Lung microvascular endothelial cell (primary cell): ENCODE measurements at places on chromosomes 3 and 15. TPM values are rescaled to one million over a fixed set of nuclear protein-coding genes. Genes with fewer than 3 reads are reported as not detected.

The GRK7 gene
- total RNA-seq = not detected in 2 replicates

The TF gene
- 0.20 TPM in 1 of 2 replicates, not detected in the other for total RNA-seq

The PKM gene
- total RNA-seq = 573 and 759 TPM in 2 replicates

The GRIP2 gene
- not detected in 2 replicates for total RNA-seq

The RYR3 gene
- total RNA-seq = not detected in 2 replicates

The SUSD5 gene
- under 0.01 and 0.87 TPM in 2 replicates for total RNA-seq

The DNAJB11 gene
- total RNA-seq = 36.8 and 60.7 TPM in 2 replicates

- no peak for DNase-seq
Measured at GRCh38 chr3:127908951-127909350, 6.1 kb upstream of the KBTBD12 start.

- peak; percentile 29 for DNase-seq
Measured at GRCh38 chr3:107543666-107544065, 20.9 kb downstream of the BBX start.

DNA sequence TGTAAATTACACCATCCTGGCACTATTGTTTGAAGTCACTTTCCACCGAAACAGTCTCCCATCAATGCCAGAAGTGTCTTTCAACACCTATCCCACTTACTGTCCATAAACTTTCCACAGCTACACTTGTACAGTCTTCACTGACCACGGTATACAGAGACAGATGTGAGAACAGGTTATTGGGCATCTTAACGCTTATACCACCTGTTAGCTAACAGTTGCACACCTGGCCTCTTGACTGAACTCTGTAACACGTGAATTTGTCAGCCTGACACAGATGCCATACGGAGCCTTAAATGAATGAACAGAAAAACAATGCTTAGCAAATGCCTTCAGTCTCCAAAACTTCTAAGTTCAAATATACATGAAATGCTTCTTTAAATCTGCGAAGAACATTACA, 440.5 kb downstream of the SHQ1 start:
- DNase-seq = no peak

GRCh38 chr3:179967622-179968021, 69.1 kb downstream of the PEX5L start:
- no peak for DNase-seq

GRCh38 chr3:30984855-30985749, 90.6 kb upstream of the GADL1 start:
- no peak for DNase-seq

- no peak for DNase-seq
Measured at GRCh38 chr3:87053553-87053952, 62.6 kb upstream of the VGLL3 start.

DNA sequence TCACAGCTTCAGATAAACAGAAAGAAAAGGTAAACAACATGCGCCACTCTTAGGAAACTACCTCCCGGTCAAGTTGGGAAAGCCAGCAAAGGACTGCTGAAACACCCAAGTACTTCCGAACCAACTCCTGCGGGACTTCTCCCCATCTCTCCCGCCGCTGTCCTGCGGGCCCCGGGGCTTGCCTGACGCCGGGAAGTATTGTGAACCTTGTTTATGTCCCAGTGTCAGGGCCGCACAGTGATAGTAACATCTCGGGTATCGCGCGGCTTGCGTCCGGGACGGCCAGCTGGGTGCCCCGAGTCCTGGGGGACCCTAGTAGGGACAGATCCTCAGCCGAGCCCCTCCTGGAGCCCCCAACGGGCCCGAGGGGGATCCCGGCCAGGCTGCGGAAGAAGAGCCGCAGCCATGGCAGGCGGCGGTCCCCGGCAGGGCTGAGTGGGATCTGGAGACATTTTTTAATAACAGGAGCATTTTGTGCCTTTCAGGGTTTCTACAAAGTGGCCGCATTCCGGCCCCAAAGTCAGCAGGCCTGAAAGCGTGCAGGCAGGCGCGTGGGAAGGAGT, 756 bp downstream of the CLPX start:
- peak; percentile 80 for DNase-seq

- DNase-seq = no peak
Measured at GRCh38 chr3:55728461-55729100, 241.5 kb upstream of the WNT5A start.

GRCh38 chr15:33022629-33023028, 171.9 kb downstream of the FMN1 start:
- peak; percentile 66 for DNase-seq

DNA sequence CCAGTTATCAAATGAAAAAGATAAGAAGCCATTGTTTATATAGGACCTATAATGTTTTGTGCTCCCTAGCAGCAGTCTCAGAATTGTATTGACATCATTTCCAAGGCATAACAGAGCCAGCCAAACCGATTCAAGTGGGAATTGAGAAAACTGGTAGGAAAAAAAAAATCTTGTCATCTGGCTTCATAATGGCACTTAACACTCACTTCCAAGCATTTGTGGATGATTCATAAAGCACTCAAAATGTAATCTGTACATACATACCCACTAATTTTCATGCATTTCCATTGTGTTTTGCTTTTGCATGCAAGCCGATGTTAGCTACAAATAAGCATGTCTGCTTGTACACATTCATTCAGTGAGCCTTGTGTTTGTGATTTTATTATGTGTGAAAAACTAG, 18.6 kb upstream of the TRPC1 start:
- DNase-seq = no peak

DNA sequence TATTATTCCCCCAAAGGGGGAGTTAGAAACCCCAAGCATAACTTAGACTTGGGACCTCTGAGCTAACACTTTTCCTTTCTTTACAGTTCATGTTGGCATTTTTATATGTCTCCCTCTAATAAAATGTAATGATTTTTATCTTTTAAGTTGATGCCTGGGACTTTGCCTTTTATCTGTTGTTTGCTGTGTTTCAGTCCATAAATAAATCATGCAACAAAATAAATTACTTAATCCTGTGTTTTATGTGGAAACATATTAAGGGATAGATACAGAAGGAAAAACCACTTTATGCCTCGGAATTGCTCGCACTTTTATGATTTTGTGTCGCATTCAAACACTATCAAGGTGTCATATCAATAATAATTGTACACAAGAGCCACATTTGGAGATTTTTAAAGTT, 93.7 kb upstream of the TBC1D5 start:
- DNase-seq = no peak

- no peak for DNase-seq
Measured at GRCh38 chr3:128663151-128663550, 12.5 kb upstream of the RPN1 start.

DNA sequence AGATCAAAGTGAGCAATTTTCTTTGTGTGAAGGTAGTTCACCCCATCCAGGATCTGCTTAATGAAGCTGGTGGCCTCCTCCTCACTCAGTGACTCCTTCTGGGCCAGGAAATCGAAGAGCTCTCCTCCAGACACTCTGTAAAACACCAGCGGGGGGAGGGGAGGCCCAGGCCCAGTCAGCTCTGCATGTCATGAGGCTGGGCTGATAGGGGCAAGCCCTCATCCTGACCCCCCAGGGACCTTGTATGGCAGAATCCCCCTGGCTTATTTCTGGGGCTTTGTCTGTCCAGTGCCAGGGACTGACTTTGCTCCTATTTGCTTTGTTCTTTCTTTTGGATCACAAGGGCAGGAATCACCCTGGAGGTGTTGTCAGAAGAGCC, 74.9 kb downstream of the DAPK2 start:
- DNase-seq = no peak

DNA sequence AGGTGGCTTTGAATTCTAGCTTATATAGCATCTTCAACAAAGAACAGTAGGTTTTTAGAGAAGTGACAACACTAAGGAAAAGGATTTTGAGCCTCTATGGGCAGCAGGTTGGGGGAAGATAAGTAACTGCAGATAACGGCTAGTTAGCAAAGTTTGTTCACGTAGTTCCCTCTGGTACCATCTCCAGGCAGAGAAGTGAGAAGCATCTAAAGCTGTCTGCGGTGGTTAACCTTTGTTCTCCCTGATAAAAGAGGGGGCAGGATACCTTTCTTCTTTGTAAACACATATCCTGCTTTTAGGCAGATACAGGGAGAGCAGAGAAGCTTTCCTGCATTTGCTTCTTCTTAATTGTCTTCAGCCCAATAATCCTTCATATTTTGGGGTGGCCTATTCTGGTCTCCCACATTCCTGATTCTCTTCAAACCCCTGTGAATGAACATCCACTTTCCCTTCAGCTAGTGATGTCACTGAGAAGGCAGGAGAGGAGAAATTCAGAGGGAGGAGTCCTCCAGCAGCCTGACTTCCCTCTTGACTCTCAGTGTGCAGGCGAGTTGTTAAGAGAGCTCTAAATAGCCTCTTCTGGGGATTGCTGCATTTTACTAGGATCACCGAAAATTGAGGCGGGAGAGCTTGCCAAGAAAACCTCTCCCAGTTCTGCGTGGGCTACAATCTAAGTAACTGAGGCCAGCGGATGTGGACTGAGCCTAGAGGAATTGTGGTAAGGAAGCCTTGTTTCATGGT, 393.7 kb upstream of the C2CD4B start:
- DNase-seq = no peak

DNA sequence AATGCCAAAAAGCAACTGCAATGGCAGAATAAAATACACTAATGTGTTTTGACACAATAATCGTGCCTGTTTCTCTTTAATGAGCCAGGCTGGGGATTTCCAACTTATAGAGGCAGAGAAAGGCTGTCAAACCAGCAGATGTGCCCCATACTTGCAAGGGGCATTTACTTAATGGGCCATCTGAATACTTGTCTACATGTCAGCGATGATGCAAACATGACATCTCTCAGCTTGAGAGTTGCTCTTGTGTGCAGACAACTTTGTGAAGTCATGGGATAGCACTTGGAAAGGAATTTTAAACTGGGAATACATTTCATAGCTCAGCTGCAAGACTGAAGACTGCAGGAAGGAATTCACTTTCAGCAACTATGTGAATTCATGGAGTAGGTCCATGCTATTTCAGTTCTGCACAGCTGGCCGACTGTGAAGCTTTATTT, 127.4 kb upstream of the ADAMTS9 start:
- no peak for DNase-seq

- no peak for DNase-seq
Measured at GRCh38 chr15:29092376-29093064, 177.1 kb downstream of the NSMCE3 start.

- DNase-seq = no peak
Measured at GRCh38 chr3:27990324-27990723, 251.1 kb upstream of the CMC1 start.

GRCh38 chr3:163779396-163780344, 1298.6 kb downstream of the SI start:
- no peak for DNase-seq

GRCh38 chr3:196273655-196274054, 13.9 kb downstream of the PCYT1A start:
- no peak for DNase-seq

- DNase-seq = peak; percentile 72
Measured at GRCh38 chr3:62622553-62623174, 249.3 kb upstream of the FEZF2 start.

DNA sequence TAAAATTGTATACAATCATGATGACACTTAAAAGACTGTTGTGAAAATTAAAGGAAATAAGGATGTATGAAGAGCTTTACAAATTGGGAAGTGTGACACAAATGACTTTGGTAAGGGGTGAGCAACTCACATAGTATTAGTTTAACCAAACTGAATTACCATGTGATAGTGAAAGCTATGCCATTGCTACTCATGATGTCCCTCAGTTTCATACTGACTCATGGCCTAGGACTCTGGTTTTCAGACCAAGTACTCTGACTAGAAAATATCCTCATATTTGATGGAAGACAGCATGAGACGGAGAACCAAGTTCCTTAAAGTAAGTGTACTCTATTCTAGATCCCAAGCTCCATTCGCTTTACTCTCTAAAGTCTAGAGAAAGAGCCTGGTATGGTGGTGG, 203.2 kb upstream of the ICE2 start:
- no peak for DNase-seq
